ENCODE measurements at places on chromosomes 4 and X.

DNA sequence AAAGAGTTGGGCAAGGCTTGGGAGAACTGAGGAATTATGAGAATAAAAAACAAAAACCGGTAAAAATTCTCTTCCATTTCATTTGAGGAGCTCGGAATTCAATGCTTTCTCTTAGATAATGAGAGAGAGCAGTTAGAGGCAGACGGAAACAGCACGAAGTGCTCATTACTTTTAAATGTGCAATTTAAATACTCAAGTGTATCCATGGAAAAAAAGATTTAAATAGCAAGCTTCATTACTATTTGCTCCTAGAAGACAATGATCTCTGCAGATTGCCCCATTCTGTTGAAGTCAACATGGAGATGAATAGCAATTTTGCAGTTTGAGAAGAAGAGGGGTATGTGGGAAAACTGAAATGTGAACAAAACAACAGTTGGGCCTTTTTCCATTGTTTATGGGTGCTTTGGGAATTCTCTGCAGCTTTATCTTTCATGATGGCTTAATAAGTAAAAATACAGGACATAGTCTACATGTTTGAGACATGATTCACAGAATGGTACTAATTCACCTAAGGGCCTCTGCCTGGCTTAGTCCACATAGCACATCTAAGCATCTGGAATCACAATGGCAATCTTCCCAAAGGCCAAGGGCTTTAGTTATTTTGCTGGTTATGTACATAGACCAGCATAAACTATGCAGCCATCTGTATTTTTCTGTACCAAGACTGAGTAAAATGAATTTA is 512.7 kb upstream of the FAT1 start:
- no peak for DNase-seq

DNA sequence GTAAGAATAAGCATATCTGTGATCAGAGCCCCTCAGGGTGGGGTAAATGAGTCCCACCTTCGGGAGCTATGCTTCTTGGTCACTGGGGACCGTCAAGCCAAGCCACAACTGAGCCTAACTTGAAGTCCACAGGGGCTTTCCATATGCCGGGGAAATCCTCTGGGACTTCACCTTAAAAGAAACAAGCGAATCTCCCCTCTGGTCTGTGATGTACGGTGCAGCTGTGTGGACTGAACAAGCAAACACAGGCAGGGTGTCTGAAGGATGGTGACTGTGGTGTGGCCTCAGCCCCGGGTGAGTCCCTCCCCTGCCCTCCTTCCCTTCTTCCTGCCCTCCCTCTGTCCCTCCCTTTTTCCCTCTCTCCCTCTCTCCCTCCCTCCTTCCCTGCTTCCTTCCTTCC is 29.7 kb upstream of the PPP2R2C start:
- DNase-seq, result no peak

DNA sequence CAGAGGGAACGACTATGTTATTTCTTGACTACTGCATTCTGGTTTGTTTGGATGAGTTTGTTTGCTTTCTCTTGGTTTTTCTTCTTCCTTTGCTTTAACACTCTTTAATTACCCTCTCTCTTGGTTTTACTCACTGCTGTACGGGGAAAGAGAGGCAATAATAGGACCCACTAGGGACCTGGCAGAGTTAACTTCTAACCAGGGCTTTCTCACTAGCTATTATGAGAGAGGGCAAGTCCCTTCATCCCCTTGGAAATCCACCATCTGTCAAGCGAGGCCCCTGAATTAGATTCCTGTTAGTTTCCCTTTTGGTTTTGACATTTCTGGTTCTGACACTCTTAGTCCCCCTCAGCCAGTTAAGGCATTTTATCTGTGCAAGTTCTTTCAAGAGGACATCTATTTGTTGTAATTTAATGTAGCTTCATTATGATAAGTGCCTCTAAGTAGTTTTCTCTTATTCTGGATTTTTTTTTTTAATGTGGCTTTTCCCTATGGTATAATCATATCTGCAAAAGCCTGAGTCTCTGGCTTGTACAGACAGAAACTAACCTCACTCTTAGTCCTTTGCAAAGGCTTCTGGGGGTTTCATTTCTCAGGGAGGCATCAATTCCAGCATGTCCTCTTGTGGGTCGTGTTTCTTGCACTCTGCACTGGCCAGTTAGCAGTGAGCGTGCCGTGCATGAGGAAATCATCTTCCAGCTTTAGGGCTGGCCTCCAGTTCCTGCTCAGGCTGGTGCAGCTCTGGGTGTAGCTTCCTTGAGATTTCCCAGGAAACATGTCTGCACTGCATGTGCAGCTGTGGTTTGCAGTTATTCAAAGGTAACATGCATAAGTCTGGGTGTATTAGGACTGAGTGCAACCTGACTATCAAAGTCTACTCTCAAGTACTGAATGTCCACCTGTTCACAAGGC is 221.3 kb downstream of the STIM2 start:
- DNase-seq, result no peak

DNA sequence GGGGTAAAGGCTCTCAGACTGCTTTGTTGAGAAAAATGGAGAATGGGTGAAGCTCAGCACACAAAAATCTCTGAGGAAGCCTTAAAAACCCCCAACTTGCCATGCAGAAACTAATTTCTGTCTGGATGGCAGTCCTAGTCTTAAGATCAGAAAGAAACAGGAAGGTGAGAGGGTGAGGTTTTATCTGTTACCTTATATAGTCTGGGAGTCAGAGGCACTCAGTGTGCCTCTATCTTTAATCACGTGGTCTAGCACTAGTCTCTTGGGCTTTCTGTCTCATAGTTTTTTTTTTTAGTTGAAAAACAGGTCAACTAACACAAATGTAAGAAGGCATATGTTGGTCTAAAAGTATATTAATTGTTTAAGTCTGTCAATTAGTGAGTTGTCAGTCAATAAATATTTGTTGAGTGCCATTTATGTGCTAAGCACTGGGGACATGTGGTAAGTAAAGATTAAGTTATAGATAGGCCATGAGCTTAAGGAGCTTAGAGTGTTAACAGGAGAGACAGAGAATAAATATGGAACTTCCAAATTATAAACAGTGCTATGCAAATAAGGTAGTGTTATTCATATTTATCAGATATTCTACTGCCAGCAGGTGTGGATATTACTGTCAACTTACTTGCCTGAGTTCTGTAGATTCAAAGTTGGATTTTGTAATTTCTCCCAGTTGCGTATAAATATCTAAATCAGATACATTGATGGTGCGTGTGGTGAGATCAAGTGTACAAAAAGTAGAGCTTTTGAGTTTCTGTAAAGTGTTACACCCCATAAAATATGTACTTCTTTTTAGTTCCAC is 7.0 kb downstream of the CYBB start:
- DNase-seq, result no peak

DNA sequence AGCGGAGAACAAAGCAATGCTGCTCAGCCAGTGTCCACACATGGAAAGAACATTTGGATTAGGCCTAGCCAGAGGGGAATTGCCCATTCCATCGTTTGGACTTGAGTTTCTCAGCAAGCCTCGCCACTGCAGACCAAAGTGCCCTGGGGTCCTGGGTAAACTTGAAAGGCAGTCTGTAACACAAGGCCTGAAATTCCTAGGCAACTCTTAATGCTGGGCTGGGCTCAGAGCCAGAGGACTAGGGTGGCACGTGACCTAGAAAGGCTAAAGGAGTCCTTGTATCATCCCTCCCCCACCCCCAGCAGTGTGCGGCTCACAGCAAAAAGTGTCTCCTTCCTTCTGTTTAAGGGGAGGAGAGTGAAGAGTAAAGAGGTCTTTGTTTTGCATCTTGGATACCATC is 210.4 kb upstream of the ARX start:
- DNase-seq, result no peak

GRCh38 chr4:23978002-23978401 is 88.2 kb upstream of the PPARGC1A start:
- DNase-seq, result no peak

GRCh38 chrX:19795307-19795706 is 92.1 kb downstream of the SH3KBP1 start:
- no peak for DNase-seq

DNA sequence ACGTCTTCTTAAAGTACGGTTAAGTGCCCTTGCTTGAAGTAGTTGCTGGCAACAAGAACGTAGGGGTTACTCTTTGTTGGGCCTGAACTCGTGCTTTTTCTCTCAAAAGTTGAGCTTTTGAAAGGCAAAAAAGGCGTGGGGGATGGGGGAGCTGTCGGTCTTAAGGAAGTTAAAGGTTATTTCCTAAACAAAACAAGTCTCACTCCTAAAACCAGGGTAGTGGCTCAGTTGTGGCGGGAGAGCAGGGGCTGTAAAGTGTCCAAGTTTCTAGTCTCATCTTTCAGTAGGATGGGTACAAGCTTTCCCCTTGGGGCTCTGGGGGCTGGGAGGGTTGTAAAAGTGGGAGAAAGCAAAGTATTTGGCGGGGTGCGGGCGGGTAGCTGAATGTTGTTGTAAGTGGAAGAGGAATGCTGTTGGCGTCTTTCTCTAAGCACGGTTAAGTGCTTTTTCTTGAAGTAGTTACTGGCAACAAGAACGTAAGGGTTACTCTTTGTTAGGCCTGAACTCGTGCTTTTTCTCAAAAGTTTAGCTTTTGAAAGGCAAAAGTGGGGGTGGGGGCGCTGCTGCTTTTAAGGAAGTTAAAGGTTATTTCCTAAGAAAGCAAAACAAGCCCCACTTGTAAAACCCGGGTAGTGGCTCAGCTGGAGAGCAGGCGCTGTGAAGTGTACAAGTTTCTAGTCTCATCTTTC is 904 bp upstream of the WDR1 start:
- DNase-seq, result no peak

- no peak for DNase-seq
Measured at GRCh38 chrX:148310426-148311165, 189.8 kb upstream of the AFF2 start.

- DNase-seq, result no peak
Measured at GRCh38 chr4:956531-957230, 16.7 kb downstream of the DGKQ start.

DNA sequence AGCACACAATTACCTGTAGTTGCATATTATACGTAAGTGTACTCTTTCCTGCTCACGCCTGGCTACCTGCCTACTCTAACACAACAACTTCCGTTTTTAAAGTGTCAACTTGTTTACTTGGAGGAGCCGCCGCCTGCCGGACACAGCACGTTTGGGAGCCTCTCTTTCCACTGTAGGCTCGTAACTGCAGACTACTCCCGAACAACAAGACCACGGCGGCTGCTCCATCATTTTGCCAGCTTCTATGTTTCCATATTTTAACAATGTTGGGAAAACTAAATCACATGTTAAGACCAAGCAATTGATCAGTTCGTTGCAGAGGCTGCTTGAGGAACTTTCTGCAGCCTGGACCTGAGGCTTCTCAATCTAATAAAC is 841 bp downstream of the MTNR1A start:
- DNase-seq, result no peak

- DNase-seq, result no peak
Measured at GRCh38 chr4:82721819-82722423, 76.7 kb downstream of the SCD5 start.

Data from lower lobe of right lung (tissue), 2 donors.